ENCODE measurements at places on chromosomes 12 and 14.

- DNase-seq: no peak
Measured at GRCh38 chr12:80815351-80815750, 98.6 kb downstream of the MYF5 start.

- no peak for DNase-seq
Measured at GRCh38 chr12:123478762-123479161, 20.8 kb downstream of the SNRNP35 start.

GRCh38 chr12:119649202-119649808 is 18.6 kb upstream of the PRKAB1 start:
- no peak for DNase-seq

- DNase-seq: no peak
Measured at GRCh38 chr12:109033239-109034196, 12.7 kb upstream of the SVOP start.

DNA sequence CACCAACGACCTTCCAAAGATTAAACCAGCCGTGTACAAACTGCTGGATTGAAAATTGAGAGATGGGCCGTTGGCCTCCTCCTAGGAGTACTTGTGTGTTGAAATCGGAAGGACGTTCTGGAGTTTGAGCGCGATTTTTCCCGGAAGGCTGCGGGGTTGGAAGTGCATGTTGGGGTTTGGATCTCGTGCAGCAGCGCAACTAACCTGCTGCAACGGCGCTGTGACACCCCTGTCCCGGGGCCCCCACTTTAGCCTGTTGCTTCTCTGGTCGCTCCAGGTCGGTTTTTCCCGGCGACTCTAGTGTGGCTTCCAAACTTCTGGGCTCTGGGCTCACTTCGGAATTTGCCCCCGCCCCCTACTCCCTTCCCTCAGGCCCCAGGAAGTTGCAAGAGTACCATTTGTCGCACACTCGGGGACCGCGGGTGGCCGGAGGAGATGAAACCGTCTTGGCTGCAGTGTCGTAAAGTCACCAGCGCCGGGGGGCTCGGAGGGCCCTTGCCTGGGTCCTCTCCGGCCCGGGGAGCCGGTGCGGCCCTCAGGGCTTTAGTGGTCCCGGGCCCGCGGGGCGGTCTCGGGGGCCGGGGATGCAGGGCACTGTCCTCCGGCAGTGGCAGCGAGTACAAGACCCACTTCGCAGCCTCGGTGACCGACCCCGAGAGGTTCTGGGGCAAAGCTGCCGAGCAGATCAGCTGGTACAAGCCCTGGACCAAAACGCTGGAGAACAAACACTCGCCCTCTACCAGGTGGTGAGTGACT is at the start of gene ACSS3:
Gene ACSS3 (plus strand): TSS at position 394 of the 756 bp plus-strand sequence. CDS start 42 bp downstream, at position 436.
- peak; percentile 56 for DNase-seq

DNA sequence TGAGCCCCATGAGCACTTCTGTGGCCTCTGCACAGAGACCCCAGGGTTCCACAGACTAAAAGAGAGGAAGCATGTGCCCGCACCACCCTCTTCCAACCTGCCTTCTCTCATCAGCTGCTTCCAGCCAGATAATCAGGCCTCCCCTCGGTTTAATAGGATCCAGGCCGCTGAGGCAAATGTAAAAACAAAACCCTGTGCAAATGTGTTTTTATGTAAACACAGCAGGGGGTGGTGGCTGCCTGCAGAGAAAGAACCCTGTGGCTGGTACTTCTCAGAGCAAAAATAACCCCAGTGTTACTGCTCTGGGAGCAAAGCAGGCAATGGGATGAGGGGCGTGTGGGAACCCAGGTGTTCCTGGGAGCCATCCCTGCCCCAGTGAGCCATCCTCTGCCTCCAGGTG is 46.2 kb downstream of the WSCD2 start:
- DNase-seq: no peak

DNA sequence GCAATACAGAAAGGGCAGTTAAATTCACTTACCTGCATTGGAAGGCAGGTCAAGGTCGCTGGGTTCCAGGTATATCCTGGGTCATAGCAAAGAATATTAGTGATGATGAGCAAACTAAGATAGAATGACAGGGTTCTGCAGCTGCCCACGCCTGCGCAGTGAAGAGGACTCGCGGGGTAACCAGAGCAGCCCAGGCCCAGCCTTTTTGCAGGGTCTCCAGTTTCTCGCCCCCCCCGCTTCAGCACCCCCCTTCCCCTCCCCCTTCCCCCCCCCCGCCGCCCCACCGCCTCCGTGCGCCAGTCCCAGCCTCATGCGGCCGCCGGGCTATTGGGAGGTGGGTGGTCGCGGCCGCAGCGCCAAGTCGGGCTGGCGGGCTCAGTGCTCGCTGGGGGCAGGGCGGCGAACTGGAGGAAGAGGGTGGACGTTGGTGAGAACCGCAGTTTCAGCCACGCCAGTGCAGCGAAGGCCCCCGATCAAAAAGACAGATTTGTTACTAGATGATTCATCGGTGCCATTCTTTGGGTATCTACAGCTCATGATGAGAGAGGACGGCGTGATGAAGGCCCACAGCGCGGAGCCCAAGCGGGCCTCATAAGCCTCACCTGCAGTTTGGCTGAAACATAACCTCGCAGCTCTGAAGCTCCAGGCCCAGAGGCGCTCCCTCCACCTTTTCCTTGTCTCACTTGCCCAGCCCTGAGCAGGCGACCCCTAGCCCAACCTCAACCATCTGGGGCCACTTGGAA is 20.2 kb downstream of the SLC2A3 start:
- no peak for DNase-seq

GRCh38 chr14:59406454-59407245 is 58.5 kb downstream of the GPR135 start:
- DNase-seq: no peak

DNA sequence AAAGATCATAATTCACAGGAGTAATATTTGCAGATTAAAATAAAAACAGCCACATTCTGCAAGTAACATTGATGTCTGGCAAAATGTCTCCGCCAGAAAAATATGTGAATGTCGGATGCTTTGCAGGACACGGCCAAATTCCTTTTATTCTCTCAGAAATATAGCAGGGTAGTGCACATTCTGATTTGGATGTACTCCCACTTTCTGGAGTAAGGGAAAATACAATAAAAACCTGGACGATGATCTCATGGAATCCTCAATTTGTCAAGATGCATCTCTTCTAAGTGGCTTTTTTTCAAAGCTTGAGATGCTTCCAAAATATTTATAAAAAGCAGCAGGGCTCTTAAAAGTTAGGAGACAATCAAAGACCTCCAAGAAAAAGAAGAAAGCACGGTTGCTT is 133.3 kb downstream of the TBX5 start:
- no peak for DNase-seq

DNA sequence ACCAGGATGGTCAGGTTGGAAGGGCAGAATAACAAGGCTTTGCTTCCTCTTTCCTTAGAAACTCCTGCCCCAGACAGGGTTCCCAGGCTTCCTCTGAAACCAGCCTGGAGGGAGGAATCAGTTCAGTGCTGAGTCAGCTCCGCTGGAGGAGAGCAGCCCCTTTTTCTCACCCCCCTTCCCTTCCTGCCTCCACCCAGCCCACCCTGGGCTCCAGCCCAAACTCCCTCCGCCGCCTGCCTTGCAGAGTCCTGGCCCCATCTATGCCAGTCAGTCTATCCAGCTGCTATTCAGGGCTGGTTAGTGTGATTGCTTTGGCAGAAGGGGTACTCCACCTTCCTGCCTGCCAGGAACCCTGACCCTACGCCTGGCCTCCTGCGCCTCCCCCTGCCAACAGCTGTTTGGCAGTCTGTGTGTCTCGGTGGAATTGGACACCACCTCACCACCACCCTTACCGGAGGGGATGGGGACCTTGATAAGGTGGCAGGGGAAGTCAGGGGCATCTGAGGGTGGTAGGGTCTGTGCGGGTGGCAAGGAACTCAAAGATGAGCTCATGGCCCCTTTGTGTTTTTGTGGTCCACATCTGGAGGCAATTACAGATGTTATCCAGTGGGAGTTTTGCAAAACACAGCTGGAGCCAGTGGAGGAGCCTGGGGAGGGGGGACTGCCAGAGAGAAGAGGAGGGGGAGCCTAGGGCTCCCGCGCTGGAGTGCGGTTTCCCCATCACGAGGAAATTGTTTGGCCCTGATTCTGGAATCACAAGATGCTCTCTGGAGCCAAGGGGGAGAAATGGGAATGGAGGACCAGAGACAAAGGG is 12.2 kb downstream of the MMP14 start:
- DNase-seq: peak; percentile 91

DNA sequence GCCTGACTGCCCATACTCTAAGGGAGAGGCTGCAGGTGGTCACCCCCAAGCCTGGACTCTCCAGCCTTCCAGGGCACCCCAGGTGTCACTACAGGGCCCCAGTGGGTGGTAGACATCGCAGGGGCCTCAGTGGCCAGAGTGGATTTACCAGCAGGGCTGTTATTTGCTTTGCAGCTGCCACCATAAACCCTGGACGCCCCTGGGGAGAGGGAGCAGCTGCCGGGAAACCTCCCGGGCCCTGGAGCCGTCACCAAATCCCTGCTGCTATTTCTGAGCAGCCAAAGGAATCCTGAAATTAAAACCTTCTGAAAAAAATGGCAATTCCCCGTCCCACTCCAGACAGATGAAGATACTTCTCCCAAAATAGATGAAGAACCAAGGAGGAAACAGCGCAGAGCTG is 13.9 kb downstream of the TMEM119 start:
- DNase-seq: no peak

DNA sequence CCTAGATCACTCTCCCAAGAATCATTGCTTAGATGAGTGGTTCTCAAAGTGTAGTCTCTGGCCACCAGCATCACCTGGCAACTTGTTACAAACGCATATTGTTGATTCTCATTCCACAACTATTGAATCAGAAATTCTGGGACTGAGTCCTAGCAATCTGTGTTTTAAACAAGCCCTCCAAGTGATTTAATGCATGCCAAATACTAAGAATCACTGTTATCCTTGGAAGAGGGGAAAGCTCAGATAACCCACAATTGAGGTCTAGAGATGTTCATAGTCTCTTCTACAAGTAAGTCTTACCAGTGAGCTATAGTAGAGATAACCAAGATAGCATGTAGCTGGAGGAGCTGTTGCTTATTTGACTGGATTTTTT is 666.6 kb downstream of the DIO2 start:
- DNase-seq: no peak

- peak; percentile 63 for DNase-seq
Measured at GRCh38 chr14:76926521-76927251, 100.5 kb downstream of the LRRC74A start.

- DNase-seq: peak; percentile 29
Measured at GRCh38 chr12:122880668-122881067, 15.3 kb downstream of the VPS37B start.

- no peak for DNase-seq
Measured at GRCh38 chr14:24316597-24316950, 5.3 kb downstream of the LTB4R start.

- no peak for DNase-seq
Measured at GRCh38 chr12:82926630-82927029, 239.9 kb downstream of the TMTC2 start.

GRCh38 chr14:78196323-78196722 is 26.1 kb downstream of the NRXN3 start:
- no peak for DNase-seq

- DNase-seq: no peak
Measured at GRCh38 chr12:43167691-43168090, 384.3 kb downstream of the ADAMTS20 start.
